ENCODE measurements at places on chromosomes 6 and 20.

GRCh38 chr20:51628533-51629398 lies 86.2 kb upstream of the NFATC2 start:
- no peak for DNase-seq

DNA sequence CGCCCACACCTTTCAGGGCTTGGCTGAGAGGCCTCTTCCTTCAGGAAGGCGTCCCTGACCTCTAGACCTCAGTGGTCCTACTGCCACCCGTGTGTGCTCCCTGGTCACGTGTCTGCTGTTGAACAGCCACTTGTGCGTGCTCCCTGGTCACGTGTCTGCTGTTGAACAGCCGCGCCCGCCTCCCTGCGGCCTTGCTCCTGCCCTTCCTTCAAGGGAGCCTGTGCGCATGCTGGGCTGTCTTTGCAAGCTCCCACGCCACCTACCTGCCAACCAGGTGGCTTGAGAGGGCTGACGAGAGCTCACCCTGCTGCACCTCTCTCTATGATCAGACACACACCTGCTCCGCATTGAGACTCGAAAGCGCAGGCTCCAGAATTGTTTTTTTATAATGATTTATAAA lies 179.3 kb downstream of the BMP7 start:
- DNase-seq: no peak

DNA sequence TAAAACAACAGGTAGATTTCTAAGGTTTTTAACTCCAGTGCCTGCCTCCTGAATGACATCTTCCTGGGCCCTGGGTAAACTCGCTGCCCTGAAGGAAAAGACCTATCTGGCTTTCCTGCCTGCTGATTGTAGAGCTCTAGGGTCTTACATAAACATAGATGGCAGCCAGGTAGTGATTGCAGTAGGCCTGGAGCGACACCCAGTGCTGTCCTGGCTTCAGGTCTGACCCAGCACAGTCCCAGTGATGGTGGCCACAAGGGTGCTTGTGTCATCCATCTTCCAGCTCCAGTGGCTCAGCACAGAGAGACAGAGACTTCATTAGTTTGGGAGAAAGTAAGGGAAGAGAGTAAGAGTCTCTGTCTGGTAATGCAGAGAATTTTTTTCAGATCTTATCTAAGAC lies 542.9 kb upstream of the IMPG1 start:
- DNase-seq: no peak

DNA sequence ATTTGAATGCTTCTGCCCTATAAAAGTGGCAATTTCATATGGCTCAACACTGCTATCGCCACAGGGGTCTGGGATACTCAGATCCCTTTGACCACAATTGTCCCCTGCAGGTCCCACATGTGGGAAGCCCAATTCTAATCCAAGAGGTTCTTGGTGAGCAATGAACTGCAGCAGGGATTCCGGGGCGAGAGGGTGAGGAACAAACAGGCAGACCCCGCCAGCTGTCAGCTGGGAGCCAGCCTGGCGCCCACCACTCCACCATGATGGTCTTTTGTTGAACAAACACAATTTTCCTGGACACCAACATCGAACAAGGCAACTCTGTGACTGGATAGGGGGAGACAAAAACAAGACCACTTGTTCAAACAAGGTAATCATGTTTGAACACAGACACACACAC lies 80.5 kb downstream of the TMEM242 start:
- DNase-seq: no peak

- no peak for DNase-seq
These were observed 70.4 kb upstream of the SLC2A12 start for GRCh38 chr6:134122775-134123174.

GRCh38 chr6:125821825-125822281 lies 31.1 kb downstream of the NCOA7 start:
- DNase-seq: no peak

GRCh38 chr20:56706867-56707360 lies 77.8 kb downstream of the TFAP2C start:
- no peak for DNase-seq

Data from muscle of back (tissue), 13 donors.